IPS-NIHi11 (cell line): ENCODE measurements at places on chromosomes 5 and 9.

DNA sequence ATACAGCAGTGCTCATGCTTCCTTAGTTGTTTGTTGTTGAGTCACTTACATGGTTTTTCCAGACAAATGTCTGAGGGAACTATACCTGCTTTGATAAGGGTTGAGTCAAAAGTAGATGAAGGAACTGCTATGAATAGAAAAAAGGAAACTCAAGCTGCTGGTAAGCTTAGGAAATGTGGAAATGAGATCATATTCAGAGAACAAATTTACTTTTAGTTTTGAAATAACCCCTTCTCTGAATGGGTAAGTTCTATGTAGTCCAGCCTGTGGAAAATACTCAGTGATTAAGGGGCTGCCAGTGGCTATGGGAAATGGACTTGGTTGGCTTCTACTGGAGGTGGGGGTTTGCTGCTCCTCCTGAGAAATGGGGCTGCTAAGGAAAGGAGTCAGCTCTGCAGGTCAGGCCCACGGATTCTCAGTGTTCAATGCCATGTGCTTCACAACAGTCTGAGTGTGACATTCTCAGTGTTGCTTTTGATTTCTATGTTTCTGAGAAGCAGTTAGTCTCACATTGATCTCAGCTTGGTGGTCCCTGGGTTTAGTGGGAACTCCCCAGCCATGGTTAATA lies 47.7 kb upstream of the GLRX start:
- DNase-seq, result no peak

DNA sequence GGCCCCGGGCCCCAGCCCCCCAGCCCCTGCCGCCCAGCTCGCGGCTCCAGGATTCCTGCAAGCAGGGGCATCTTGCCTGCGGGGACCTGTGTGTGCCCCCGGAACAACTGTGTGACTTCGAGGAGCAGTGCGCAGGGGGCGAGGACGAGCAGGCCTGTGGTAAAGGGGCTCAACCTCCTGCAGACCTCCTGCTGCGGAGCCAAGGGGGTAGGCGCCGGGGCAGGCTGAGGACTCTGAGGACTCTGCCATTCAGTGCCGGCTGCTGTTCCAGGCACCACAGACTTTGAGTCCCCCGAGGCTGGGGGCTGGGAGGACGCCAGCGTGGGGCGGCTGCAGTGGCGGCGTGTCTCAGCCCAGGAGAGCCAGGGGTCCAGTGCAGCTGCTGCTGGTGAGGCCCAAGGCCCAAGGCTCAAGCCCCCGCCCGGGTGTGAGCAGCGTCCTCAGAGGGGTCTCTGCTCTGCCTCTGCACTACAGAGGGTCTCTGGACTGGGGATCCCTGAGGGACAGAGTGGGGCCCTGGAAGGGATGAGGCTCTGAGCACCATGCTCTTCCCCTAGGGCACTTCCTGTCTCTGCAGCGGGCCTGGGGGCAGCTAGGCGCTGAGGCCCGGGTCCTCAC lies 3.4 kb downstream of the MAMDC4 start:
- DNase-seq, result no peak

GRCh38 chr5:10220248-10220647 lies 29.4 kb downstream of the ATPSCKMT start:
- DNase-seq, result no peak

- DNase-seq, result no peak
Measured at GRCh38 chr5:118506217-118506852, 482.0 kb downstream of the DTWD2 start.
